ENCODE measurements at places on chromosomes 1 and 21.

DNA sequence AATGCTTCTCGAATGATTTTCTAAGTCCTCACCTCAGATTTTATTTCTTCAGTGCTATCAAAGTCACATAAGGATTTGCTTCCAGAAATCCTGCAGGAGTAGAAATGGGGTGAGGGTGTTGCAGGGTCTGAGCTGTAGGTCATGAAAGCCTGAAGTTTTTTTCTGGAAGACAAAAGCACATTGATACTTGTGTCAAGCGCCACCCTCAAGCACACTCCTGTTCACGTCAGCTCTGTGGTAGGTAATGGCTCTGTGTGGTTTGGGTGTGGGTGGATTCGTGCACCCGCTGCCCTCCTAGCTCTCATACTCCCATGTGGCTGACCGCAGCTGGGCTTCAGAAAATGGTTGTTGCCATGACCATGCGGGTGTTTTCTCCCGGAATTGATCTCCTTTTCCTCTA lies 39.9 kb downstream of the AKNAD1 start:
- DNase-seq, result no peak

DNA sequence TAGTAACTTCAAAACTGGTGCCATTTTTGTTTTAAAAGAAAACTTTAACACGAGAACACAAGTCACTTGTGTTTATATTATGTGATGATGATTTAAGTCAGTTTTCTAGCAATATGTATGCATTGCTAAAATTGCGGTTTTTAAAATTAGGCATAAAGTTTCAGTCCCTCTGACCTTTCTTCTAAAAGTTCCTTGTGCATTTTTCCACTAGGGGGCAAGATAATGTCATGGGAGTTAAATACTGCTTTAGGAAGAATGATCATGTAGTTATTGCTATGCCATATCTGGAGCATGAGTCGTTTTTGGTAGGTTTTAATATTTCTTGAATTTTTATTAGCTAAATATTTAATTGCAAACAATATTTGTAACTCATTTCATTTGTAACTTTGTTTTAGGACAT lies 10.7 kb downstream of the CDC7 start:
- DNase-seq, result no peak

GRCh38 chr1:72526926-72527325 lies 244.6 kb upstream of the NEGR1 start:
- DNase-seq, result no peak

DNA sequence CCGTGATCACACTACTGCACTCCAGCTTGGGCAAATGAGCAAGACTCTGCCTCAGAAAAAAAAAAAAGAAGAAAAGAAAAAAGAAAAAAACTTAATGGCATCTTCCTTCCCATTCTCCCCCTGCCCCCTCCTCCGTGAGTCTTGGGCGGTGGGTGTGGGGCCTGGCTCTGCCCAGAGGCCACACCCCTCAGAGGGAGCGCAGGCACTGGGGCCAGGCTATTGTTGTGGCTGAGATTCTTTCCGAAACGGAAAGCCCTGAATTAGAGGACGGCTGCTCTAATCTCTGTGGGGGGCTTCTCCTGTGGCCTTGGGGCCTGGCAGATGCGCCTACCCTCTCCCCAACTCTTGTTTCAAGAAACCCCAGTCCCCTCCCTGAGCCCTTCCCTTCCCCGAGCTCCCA lies 4.1 kb upstream of the FAM110D start:
- no peak for DNase-seq

- DNase-seq, result no peak
These were observed 141.1 kb upstream of the ETV3 start for GRCh38 chr1:157279138-157279801.

DNA sequence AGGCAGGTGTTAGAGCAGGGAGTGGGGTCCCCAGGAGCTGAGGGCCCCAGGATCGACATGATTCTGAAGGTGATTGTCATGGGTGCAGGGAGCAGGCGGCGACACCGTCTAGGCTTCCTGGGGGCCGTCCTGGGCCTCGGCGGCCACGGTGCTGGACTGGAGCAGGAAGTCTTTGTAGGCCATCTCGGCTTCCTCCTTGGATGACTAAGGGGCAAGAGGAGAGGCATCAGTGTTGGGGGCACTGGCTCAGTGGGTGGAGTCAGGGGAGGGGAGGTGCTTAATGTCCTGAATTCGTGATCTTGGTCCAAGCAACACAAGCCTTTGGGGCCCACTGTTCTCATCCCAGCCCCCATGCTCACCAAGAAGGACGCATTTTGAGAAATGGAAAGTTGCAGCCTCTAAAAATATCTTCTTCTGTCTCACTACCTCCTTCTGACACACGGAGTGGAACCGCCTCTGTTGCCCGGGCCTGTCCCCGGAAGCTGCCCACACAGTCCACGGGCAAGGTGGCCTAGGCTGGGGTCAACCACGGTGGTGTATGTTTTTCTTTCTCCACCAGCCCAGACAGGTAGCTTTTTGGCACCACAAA lies 8.6 kb upstream of the FCMR start:
- peak; percentile 16 for DNase-seq

GRCh38 chr1:166089804-166090203 lies 77.0 kb downstream of the FAM78B start:
- DNase-seq, result no peak

DNA sequence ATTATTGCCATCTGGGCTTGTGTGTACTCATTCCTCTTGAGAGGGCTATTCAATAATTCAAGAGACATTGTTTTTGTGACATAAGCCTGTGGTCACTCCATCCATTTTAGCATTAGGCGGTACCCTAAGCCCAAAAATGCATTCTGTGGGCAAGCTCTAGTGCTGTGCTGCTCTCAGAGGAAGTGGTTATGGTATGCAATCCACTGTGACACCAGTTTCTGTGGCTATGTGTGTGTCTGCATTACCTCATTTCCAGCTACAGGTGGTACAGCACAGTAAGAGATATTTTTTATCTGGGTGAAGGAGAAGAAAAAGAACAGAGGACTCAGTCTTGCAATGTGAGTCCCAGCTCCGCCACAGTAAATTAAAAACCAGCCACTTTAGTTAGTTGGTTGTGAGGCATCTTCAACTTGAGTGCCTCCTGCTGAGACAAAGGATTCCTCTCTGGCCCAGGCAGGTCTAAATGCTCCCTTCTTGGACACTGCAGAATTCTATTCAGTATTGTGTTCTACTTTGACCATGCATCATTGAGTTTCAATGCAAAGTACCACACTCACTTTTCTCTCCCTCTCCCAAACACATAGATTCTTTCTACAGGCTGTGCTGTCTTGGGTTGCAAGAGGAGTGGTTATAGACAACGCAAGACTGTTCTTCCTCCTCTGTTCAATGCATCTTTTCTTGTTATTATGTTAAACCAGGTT lies 777.8 kb upstream of the BRINP3 start:
- no peak for DNase-seq

DNA sequence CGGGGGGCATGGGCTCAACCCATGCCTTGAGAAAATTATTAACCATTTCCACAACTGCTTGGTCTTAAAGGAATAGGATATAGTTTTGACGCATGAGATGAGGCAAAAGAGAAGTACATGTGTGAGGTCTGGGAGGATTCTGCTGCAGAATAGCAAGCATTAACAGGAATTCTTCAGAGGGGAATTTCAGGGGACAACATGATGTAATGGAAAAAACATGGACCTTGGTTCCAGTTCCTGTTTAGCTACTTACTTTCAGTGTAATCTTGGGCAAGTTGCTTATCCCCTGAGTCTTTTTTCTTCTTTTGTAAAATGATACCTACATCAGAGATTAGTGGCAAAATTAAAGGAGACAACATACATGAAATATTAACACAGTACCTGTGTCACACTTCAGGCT lies 85.6 kb downstream of the PRRX1 start:
- no peak for DNase-seq

DNA sequence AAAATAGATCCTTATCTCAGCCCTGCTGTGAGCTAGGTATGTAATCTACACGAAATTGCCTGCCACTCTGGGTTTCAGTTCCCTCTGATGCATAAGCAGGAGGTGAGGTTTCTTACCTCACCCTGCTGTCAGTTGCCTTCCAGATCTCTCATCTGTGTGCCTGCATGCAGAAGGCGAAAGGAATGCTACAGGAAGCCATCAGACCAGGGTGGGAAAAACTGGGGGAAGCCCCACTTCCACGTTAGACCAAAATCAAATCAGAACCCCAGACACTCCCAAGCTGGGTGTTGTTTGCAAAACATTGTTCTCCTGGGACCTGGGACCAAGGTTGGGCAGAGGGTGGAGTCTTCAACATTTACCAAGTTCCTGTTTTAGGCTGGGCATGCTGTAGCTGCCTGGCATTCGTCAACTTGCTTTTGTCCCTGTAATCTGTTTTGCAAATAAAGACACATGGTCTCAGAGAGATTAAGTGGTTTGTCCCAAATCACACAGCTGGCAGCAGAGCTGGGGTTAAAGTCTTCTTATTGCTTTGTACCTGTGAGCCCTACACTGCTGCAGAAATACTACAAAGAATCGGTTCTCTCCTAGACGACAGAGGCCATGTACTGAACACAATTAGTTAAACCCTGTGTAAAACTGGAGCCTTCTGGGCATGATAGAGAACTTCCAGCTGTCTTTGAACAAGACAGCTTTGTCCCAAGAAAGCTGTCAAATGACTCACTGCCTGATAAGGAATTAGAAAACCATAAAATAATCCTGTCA lies 389.7 kb upstream of the RUNX1 start:
- DNase-seq, result no peak

DNA sequence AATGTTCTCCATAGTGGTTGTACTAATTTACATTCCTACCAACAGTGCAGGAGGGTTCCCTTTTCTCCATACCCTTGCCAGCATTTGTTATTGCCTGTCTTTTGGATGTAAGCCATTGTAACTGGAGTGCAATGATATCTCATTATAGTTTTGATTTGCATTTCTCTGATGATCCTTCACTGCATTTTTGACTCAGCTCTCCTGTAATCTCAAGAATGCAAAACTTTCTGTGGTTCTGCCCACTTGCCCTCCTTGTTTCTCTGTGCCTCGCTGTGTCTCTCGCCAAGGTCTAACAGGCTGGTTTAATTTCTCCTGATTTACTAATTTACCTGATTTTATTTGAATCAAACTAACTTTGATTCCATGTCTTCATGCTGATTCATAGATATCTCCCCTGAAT lies 407.9 kb downstream of the ZP4 start:
- DNase-seq, result no peak

- no peak for DNase-seq
These were observed 33.9 kb upstream of the RGS8 start for GRCh38 chr1:182718311-182718710.

DNA sequence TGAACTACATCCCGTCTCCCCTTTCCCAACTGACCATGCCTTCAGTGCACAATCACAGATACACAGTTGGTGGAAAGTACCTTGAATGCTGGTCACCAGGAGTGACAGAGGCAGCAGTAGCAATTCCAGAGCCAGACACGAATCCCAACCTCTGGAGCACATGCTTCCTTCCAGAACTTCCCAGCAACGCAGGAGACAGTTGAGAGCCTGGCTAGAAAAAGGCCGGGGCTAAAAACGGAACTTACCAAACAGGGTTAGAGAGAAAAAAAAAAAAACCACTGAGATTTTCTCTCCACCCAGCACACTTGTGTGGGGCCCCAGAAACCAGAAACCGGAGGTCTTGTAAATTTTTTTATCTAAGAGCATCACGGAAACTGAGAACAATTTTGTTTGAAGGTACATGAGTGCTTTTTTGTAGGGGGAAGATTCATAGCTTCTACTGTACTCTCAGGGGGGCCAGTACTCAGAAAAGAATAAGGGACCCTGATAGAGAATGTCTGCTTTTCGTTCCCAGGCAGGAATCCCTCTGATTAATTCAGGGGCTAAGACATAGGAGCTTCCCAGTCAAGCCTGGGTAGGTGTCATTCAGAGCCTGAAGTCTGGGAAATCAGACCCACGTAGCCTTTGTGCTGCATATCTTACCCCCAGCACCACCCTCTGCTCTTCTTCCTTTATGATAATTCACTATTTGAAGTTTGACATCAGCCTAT lies at the start of gene CD48:
Gene CD48, minus strand, starts transcription at position 221 of the 710 bp plus-strand sequence. Its CDS starts 59 bp downstream, at position 162.
- DNase-seq, result peak; percentile 28

- no peak for DNase-seq
These were observed 31.9 kb downstream of the NEK2 start for GRCh38 chr1:211643324-211644212.

GRCh38 chr1:36160949-36161485 lies 5.1 kb downstream of the MAP7D1 start:
- peak; percentile 46 for DNase-seq

DNA sequence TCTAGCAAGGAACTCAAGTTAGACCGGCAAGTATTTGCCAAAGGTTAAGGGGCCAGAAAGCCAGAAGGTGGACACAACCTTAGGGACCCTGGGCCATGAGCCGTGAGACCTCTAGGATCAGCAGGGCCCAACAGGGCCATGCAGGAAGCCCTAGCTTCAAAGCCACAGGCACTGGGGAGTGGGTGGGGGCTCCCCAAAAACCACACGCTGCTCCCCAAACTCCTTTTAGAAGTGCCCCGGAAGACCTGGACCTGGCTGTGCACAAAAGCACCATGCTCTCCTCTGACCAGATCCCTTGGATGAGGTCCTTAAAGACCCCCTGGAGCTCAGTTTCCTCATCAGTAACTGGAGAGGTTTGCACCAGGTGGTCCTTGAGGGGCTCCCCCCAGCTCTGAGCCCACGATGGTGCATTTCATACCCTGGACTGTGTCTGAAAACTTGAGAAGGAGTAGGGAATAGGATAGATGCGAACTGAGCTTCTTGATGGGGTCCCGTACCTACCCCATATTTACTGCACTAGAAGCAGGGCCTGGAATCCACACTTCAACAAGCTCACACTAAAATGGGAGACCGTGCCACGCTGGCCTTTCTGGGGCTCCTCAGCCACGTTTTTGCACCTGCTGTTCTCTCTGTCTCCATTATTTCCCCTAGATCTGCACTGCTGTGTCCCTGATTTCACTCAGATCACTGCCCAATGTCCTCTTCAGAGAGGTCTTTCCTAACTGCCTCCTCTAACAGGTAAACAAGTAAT lies 40.6 kb upstream of the LBR start:
- DNase-seq, result no peak

DNA sequence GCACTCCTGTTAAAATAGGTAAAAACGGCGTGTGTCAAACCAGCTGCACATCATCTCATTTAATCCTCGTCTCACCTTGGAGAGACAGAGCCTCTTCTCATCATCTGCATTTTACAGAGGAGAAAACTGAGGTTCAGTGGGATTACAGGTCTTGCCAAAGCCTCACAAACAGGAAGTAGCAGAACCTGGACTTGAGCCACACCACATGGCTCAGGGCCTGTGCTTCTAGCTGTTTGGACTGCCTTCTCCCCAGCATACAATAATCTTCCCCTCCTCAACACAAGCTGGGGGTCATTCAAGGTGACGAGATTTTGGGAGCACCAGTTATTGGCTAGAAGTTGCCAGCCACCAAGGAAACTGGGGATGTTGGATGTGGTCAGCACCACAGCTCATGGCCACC lies 167.9 kb upstream of the ZC3H12A start:
- no peak for DNase-seq

DNA sequence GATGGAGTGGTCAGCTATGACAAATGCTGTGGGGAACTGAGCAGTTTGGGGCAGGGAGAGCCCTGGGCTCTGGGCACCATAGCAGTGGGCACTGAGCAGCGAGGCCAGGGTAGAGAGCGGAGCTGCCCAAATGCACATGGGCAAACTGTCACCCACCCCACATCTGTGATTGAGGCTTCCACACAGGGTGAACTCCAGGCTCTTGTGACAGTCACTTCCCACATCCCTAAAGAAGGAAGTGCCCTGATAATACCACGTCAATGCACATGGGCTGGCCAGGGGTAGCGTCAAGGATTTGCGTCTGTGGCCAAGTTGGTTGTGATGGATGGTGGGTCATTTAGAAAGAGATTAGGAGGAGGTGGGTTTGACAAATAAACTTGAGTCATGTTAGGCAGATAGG lies 2.6 kb upstream of the GUCA2B start:
- DNase-seq, result no peak

GRCh38 chr1:156525856-156526489 lies 25.4 kb upstream of the MEF2D start:
- DNase-seq, result no peak

Data from activated T-helper 9 cell treated with anti-CD3 and anti-CD28 coated beads, Interleukin-2, amount 50 U/mL, for 16 hours (primary cell).